ELR (cell line): ENCODE measurements at places on chromosomes 2 and 18.

DNA sequence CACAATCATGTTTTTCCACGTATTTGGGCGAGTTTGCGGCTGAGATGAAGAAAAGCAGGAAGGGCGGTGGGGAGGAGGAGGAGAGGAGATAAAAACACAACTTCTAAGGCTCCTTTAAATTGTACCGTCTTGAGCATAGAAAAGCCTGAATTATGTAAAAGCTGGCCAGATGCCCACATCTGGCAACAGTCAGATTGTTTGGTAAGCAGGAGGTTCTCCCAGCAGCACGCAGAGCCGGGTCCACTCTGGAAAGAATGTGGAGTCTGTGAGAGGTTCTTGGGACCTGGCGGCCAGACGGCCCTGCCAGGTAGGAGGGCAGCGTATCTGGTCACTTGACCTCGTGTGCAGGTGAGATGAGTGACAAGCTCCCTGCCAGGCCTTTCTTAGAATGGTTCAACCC lies 215.3 kb upstream of the APCDD1 start:
- no peak for DNase-seq

GRCh38 chr2:216031960-216032689 lies 18.8 kb upstream of the MREG start:
- peak; percentile 88 for DNase-seq

- DNase-seq, result no peak
Observed at GRCh38 chr2:70508711-70509462, 44.7 kb downstream of the TGFA start.

DNA sequence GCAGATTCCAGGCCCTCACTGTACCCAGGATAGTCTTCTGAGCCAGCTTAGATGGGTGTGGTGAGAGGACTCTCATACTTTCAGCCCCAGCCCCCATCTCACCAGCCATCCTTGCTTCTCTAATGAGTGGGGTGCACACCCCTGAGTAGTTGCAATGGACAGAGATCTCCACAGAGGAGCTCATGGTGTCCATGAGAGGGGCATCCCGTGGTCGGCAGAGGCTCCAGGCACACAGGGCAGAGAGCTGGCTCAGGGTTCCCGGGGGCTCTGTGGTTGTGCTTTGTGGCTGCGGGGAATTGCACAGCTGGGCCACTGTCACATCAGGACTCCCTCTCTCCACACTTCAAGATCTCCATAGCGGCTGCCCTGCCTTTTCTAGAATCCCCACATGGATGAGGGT lies 226.0 kb upstream of the PXDN start:
- no peak for DNase-seq

- DNase-seq, result peak; percentile 3
Observed at GRCh38 chr2:198004173-198004572, 199.8 kb downstream of the PLCL1 start.

DNA sequence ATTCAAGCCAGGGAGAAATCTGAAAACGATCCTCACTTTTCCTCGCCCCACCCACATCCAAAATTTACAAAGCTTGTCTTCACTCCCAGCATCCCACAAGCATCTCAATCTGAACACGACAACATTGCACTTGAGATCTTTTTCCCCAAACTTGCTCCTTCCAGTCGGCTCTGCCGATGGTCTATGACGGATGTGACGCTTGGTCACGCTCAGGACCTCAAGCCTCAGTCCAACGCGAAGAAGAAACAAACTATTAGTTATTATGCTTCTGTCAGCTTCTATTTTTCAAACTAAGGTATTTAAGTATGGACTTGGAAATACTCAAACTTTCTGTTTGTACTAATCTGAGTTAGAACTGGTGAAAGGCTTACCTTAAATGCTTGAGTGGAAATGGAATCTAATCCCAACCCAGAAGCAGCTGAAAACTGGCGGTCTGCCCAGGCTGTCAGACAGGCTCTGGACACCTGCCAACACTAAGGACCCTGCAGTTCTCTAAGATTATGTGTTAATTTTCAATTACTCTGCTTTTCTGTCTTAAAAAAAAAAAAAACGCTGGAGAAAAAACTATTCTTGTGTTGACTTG lies 132.1 kb upstream of the DNMT3A start:
- no peak for DNase-seq

DNA sequence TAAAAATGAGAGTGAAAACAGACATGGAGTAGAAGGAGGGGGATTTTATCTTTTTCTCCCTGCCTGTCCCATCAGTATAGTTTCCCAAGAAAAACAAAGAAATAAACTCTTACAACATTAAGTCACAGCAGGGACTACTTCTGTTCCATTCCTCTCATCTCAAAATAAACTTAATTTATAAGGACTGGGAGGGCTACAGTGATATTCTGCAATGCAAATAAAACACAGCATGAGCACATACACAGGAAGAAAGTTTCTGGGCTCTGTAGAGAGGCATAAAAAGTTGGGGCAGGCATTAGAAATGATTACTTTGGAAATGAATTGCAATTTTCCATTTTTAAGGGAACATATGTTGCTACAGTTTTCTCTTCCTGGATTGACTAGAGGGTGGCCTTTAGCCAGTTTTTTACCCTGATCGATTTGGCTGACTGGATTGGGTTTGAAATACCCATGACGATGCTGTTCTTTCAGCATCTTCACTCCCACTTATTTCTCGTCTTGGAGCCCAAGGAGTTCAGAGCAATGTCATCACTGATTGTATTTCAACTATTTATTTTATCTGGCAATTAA lies 157.1 kb downstream of the ACTR3 start:
- no peak for DNase-seq

- DNase-seq, result no peak
Observed at GRCh38 chr2:237433920-237434676, 20.1 kb upstream of the COL6A3 start.

DNA sequence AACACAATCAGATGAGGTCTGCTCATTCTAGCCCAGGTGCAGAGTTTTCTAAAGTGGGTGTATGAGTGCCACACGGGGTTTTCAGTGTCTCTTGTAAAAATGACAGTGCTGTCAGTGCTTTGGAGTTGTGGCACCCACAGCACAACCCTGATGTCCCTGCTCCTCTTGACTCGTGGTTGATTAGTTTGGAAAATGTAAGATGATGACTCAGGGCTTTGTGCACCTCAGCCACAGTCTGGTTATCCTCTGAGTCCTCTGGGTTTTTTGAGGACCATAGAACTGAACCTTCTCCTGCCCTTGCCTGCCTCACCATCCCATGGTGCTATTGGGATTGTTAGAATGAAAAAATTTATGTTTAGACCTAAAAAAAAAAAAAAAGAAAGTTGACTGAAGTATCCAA lies 105.6 kb downstream of the MYO1B start:
- peak; percentile 66 for DNase-seq

DNA sequence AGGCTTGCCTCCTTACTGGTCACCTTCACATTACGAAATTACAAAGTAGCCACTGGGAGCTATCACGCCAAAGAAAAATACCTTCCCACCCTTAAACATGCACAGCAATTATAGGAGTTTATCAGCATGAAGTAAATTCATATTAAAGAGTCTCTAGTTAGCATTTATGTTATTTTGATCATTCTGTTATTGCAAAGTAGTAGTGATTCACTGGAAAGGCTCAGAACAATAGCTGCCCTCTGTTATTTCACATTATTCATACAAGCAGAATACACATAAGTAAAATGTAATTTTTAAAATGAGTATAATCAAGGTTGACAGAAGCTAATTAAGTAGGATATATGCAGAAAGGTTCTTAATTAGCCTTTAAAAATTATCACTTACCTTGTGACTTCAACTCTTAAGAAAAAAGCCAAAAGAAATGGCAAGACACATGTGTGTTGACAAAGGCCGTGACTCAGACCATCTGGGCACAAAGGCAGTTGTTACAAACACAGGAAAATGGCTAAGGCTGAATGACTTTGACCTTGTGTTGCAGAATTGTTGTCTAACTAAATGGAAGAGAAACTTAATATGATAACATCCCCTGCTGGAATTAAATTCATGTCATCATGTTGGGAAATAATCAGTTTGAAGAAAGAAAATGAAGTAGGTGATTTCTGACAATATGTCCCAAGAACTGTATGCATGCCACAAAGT lies 108.3 kb downstream of the ARL6IP6 start:
- DNase-seq, result peak; percentile 31

DNA sequence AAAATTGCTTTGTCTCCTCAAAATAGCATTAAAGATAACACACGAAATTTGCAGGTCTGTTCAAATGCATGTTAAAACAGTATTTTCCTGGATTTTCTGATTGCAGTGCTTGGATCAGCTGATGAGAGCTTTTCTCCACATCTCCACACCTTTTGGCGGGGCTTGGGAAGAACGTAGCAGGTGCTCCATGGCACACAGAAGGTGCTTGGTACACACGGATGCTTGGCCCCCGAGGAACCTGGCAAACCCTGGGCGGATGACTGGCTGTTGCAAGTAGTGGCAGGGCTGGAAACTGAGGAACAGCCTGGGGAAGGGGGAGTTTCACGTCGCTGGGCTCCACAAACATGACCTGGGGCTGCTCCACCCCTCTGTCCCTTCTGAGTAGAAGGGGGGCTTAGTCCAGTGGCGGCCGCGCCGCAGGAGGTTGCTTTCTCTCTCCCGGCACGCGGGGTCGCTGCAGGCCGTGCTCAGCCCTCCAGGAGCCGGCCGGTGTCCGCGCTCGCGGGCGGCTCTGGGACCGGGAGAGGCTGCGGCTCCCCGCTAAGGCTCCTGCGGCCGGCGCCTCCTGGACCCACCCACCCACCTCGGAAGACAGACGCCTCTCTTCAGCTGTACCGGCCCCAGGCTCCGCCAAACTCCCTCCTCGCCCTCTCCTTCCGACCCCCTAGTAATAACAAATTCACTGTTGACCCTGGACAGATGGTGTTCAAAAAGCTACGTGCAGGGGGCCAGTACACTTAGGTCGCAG lies 69.3 kb downstream of the MARCO start:
- DNase-seq, result peak; percentile 53

DNA sequence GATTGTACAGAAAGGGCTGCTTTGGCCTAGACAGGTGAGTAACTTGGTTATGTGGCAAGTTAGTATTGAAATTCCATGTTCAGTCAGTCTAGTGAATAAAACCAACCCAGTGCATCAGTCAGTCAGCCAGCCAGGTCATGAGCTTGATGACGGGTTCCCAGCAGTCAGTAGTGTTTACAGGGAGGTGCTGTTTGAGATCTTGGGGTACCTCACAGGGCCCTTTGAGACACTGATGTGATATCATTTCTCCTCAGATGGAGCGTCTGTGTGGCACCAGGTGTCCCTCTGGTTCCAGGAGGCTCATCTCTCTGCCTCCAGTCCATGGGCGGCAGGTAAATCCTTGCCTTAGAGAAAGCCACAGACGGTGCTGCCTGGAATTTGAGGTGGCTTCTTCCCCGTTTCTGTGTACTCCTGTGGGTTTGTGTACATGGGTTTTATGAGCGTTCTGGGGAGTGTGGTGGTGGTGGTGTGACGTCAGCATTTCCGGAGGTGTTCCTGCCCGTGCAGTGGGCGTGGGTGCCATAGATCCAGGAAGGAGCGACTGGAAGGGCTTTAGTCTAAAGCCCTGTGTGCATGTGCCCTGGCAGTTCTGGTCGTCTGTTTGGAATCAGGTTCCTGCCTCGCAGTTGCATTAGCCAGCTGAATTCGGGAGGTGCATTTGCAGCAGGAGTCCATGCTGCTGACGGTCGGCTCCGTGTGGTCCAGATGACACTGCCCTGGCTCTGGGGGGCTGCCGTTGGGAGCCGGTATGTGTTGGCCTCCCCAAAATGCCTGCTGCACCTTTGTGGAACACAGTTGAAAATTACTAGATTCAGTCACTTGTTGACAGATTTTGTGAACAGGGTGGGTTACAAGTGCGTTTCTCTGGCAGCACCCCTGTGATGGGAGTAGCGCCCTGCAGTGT lies 2.1 kb downstream of the CTDP1 start:
- DNase-seq, result no peak

DNA sequence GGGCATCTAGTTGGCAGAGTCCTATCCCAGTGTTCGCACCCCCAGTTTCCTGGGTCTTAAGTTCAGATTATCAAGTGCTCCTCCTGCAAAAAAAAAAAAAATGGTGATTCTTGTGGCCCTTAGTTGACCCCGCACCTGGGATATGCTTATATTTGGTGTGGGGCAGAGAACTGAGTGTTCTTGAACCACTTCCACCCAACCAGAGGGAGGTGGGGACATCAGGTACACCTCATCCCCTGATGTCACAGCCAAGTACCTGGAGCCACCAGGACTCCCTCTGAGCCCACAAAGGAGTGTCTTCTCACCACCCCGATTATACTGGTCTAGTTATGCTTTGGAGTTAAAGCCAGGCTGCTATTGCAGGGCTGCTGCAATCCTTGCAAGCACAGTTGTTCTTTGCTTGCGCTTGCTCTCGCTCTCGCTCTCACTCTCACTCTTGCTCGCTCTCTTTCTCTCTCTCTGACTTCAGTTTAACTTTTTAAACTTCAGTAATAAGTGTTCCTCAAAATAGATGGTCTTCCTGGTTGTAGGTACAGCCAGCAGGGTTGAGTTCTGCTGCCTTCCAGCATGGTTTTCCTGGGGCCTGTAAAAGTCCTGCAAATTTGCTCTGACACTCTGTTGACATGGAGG lies 265.7 kb downstream of the NEDD4L start:
- no peak for DNase-seq

- DNase-seq, result no peak
Observed at GRCh38 chr2:130786076-130786475, 30.7 kb downstream of the AMER3 start.

GRCh38 chr2:9167718-9168657 lies 38.6 kb upstream of the ASAP2 start:
- DNase-seq, result no peak

DNA sequence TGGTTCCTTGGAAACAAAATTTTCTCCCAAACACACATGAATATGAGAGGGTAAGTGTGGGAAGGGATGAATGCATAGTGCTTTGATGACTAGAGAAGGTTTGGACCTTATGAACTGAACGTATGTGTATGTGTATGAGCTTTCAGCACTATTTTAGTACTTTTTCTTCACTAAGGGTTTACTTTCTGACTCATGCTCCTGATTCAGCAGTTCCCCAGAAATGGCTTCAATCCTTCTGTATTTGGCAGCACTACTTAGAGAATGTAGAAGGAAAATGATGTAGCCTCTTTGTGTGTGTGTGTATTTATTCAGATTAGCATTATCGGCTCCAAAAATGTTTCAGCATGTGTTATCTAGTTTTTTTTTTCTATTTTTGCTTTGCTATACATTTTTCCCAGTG lies 22.2 kb downstream of the KCNJ3 start:
- no peak for DNase-seq

DNA sequence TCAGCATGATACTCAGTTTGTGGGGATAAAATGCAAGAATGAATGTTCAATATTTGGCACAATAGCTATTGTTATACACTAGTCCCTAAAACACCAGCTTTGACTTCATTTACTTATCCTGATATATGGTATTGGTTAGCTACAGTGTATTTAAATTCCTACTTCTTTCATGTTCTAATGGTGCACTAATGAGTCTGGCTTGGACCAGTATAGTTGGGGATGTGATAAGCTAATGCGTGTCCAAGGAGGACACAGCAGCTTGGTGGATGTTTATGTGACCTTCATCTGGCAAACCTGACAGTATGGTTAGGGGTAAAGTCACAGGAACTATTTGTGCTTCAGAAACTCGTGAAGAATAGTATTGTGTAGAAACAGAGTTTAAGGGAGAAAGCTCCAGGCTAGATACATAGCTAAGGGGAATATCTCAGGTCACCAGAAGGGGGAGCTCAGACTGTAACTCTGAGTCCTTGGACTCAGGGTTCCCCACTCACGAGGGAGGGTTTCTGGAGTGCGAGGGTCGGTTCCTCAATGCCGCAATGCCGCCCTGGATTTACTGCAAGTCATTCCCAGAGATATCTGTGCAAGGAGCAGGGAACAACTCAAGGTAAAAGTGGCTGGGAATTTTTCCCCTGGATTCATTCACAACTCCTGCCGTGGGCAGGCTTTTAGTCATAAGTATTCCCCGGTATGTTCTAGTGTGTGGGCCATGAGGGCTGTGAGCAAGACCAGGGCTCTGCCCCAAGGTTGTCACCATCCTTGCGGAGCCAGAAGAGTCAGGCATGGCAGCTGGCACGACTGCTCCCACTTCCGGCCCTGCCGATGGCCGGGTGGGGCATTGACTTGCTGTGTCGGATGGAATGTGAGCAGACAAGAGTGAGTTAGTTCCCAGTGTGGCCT lies 14.5 kb downstream of the IL1R2 start:
- DNase-seq, result peak; percentile 79
